Hematopoietic multipotent progenitor cell treated with erythropoietin and hydrocortisone succinate and interleukin-3 and kit ligand, for 17 days (in vitro differentiated cells): ENCODE measurements at places on chromosomes 2 and 18.

DNA sequence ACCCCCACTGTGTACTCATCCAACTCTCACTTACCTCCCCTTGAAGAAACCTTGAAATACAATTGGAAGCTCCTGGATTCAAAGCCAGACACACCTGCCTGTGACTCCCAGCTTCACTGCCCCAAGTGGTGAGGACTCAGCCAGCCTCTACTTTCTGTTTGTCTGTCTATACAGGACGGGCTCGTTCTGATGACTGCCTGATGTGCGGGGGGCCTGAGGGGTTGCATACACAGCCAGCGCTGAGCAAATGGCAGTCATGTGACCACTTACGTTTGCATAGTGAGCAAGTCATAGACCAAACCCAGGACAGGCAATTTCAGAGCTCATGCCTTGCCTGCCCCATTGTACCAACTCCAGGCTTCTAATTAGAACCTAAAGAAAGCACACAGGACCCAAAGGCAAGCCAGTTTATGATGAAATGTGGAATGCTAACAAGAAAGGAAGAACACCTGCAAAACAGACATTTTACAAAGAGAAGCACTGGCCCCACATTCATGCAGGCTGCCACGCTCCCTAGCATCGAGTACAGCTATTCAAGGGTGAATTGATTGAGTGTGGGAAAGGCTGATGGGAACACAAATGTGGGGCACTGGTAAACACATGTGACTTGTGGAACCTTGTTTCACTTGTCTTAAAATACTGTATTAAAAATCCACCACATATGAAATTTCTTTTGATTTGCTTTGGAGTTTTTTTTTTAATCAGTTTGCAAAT, 137.8 kb downstream of the LNPK start:
- DNase-seq = no peak

DNA sequence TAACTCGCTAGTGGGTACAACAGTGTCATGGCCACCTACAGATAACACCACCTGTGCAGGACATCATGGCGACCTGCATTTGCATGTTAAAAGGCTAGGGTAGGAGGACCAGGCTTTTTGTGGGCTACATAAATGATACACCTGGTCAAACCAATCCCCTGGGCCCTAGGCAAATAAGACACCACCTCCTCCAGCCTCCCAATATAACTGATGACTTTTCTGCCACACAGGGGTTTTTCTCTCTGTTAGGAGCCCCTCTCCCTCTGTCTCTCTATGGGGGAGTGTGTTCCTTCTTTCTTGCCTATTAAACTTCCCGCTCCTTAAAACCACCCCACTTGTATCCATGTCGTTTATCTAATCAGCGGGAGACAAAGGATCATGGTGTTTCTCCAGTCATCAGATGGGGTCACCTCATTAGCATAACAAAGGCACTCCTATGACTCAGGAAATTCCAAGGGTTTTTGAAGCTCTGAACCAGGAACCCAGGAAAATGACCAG, 10.8 kb upstream of the BUB1 start:
- DNase-seq = no peak

DNA sequence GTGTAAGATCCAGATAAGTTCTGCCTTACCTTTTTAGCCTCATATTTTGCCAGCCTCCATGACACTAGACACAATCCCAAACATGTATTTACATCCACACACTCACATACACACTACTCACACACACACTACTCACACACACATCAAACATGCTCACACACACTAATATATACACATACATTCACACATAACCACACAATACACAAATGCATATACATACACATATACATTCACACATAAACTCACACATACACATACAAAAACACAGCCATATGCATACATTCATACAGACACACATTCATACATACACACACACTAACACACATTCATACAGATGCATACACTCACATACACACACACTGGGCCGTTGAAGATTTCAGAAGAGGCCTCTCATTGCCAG, 109.5 kb downstream of the MAIP1 start:
- DNase-seq = no peak

DNA sequence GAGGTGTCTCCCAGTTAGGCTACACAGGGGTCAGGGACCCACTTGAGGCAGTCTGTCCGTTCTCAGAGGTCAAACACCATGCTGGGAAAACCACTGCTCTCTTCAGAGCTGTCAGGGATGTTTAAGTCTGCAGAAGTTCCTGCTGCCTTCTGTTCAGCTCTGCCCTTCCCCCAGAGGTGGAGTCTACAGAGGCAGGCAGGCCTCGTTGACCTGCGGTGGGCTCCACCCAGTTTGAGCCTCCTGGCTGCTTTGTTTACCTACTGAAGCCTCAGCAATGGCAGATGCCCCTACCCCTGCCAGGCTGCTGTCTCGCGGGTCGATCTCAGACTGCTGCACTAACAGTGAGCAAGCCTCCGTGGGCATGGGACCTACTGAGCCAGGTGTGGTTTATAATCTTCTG, 346.3 kb downstream of the CELF4 start:
- no peak for DNase-seq

GRCh38 chr18:62332431-62332830, 7.3 kb downstream of the TNFRSF11A start:
- no peak for DNase-seq

GRCh38 chr2:235639885-235640284, 146.0 kb downstream of the AGAP1 start:
- DNase-seq = peak; percentile 29

- DNase-seq = no peak
Measured at GRCh38 chr2:102803041-102803896, 41.4 kb downstream of the TMEM182 start.

DNA sequence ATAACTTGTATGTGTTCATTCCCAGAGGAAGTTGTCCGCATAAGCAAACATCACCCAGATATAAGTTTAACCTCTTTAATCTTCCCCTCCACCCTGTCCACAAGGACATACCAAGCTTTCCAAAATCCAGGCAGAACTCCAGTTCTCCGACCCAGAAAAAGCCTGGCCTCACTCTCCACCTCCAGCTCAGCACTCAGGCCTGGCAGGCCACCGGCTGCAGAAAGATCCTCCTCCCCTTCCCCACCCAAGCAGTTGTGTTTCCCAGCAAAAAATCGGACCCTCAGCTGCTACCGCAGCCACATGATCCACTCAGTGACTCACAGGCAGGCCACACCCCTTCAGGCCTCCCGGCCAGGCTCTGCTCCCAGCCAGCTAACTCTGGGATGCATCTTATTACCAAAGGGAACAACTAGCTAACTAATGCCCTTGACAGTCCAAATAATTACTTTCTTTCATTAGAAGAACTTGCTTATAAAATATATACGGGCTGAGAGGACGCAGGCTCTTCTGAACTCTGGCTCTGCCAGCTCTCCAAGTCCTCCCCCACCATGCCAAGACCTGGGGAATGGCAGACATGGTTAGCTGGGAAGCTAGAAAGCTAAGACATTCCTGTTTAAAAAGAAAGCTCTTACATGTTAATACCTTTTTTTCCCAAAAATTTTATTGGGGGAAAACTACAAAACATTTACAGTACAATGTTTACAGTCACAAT, 4.5 kb downstream of the ZFP36L2 start:
- DNase-seq = peak; percentile 87

DNA sequence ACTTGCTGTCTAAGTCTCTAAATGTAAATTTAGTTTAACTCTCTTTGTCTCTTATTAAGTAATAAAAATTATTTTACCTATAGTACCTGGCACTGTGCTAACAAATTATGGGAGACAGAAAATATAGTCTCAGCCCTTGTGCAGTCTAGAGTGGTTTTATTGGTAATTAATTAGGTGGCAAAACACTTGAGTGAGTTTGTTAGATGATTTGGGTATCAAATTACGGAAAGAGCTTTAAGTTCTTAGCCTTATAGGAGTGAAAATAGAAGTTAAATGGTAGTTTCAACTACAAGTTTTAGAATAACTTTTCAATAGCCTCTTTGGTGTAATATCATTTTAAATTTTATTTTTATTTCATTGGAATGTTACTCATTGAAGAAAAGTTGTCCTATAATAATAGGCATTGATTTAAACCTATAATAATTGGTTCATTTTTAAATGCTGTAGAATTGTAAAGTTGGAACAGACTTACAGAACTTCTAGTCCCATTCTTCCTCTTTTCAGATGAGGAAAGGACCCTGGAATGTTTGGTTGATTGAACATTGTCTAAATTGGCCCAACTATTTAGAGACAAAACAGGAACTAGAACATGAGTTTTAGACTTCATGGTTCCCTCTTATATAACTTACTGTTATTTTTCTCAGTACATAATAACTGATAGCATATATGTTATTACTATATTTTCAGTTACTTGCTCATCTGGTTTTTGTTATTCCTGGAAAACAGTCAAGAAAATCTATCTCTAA, 10.2 kb upstream of the HTR2B start:
- DNase-seq = no peak

DNA sequence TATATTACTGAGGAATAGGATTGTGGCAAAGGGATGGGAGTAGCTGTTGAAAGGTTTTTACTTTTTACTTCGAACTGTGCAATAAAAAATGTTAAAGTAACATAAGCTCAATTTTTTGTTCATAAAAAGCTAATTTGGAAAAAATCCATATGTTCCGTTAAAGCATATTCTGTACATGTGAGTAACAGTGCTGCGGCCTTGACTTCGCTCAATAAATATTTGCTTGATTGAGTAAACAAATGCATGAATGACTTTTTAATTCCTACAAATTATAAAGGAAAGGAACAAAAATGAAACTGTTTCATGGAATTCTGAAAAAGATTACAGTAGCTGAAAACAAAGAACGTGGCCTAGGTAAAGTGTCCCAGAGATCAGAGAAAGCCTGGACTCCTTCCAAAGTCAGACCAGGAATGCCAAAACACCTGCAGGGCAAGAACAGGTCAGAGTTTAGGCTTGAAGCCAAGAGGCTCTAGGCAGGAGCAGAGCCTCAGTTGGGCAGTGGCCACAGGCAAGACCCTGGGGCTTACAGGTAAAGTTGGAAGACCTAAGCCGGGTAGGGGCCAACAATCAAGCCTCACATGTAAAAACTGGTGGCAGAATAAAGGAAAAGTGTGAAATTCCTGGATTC, 44.3 kb upstream of the FIGN start:
- DNase-seq = no peak

DNA sequence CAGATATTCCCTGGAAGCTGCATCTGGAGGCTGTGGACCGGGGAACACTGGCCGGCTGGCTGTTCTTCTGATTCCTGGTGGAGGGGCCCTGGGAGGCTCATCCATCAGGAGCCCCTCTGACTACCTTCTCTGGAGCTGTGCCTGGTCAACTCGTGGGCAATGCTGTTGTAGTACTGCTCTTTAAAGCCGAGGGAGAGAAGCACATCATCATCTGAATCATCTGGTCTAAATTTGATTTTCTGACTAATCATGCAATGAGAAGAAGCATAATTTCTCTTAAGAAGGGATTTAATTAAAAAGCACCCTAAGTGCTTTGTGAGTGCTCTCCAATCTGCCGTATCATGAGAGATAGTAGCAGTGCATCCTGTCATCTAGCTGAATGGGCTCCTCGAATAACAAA, 229.5 kb downstream of the FHOD3 start:
- no peak for DNase-seq

- DNase-seq = no peak
Measured at GRCh38 chr2:54672590-54673456, 50.6 kb upstream of the EML6 start.

- no peak for DNase-seq
Measured at GRCh38 chr2:56313500-56313921, 129.7 kb downstream of the CCDC85A start.

GRCh38 chr2:60152226-60152833, 401.1 kb downstream of the BCL11A start:
- DNase-seq = peak; percentile 39

- no peak for DNase-seq
Measured at GRCh38 chr2:197349699-197350098, 39.1 kb upstream of the ANKRD44 start.

DNA sequence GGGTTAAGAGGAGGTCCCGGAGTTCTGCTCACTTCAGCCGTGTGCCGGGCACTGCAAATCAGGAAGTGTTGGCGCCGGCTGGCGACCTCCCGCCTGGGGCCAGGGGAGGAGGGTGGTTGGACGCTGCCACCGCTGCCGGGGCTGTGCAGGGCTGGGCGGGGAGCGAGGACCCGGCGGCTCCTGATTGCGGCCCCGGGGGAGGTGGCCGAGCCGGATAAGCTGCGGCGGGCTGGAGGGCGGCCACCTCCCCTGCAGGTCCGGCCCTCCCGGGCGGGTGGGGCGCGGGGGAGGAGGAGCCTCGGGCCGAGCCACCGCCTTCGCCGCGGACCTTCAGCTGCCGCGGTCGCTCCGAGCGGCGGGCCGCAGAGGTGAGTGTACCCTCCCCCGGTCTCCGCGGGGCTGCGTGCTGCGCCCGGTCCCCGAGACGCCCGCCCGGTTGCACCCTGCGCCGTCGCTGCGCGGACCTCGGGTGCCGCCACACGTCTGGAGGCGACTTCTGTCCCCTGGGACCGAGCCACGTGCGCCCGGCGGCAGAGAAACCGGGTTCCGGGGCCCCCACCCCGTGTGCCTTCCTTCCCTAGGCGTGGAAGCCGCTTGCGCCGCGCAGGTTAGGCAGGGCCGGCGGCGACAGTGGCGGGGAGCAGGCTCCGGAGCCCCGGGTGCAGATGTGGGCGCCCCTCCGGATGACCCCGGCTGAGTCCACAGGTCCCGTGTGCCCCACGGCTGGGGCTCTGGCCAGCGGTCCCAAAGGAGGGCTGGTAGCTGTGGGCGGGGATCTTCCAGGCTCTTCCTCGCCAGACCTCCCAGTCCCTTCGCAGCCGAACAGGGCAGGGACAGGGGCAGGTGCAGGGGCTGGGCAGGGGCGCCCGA, at the start of gene STEAP3:
Gene STEAP3, plus strand, starts transcription at position 314 of the 870 bp plus-strand sequence. CDS start 7,179 bp downstream, outside the sequence.
- DNase-seq = peak; percentile 86

DNA sequence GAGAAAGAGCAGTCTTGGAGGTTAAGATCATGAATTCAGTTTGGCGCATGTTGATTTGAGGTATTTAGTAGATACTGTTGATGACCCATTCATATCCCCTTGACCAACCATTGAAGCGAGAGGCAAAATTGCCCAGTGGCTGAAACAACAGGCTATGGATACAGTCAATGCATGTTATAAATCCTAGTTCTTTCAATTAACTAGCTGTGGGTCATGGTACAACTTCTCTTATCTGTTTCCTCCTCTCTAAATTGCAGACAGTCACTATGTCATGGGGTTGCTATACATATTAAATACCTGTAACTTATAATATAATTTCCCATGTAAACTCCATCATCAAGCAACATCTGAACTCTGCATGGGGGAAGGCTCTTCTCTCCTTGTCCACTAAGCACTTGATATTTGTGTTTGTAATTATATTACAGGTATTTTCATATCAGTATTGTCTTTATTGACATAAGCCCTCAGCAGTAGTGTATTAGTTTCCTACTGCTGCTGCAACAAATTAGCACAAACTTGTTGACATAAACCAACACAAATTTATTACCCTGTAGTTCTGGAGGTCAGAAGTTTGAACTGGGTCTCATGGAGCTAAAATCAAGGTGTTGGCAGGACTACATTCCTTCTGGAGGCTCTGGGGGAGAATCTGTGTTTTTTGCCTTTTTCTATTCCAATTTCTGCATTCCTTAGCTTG, 61.7 kb upstream of the ACTR3 start:
- DNase-seq = no peak

- peak; percentile 90 for DNase-seq
Measured at GRCh38 chr2:47174733-47175361, 19.7 kb upstream of the STPG4 start.

- no peak for DNase-seq
Measured at GRCh38 chr2:225097035-225097434, 54.8 kb upstream of the DOCK10 start.
